ENCODE measurements at places on chromosomes 6 and 20.

DNA sequence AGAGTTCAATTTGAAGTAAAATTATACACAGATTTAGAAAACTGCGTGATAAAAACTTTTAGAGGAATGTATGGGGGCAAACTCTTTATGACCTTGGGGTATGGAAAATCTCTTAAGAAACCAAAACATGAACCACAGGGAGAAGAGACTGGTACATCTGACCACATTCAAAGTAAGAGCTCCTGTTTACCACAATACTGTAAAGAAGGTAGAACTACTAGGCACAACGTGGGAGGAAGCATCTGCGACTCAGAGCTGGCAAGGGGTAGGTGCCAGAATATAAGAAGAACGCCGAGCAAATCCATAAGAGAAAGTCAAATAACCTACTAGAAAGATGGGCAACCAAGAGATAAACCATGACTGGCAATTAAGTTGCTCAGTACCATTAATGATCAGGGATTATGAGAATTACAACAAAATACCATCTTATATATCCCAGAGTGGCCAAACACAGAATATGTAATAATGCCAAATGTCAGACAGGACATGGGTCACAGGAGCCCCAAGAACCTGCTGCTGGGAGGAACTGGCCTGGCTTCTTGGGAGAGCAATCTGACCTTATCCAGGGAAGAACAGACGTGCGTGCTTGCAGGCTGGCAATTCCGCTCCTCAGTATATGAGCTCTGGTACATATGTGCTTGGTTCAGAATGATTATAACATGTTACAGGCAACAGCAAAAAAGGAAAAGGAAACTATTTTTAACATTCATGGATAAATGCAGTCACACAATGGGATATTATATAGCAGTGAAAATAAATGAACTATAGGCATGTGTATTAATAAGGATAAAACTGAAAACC lies 50.2 kb downstream of the INSM1 start:
- no peak for DNase-seq

- peak; percentile 55 for DNase-seq
Measured at GRCh38 chr6:81895511-81896185, 143.2 kb upstream of the TENT5A start.

GRCh38 chr6:10522929-10523573 lies 1.9 kb downstream of the GCNT2 start:
- DNase-seq: peak; percentile 24

DNA sequence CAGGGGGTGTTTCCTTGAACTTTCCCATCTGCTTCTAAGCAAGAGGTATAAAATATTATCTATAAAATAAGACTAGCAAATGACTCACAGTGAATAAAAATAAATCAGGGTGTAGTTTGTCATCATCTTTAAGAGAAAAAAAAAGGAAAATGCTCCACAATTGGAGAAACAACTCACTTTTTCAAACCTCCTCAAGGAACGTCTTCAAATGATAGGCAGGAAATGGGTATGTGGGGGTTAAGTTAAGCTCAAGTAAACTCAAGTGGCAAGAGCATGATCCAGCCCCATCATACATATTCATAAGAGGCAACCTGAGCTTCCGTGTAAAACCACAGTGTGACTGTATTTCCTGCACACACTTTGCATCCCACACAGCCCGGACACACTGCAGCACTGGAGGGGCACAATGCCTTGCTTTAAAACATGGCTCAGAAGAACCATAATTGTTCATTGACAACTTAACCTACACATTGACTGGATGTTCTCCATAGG lies 58.5 kb upstream of the CEP85L start:
- no peak for DNase-seq

GRCh38 chr6:43639984-43640800 lies 4.6 kb downstream of the MAD2L1BP start:
- no peak for DNase-seq

- DNase-seq: no peak
Measured at GRCh38 chr6:154266560-154267099, 90.0 kb downstream of the IPCEF1 start.

- DNase-seq: no peak
Measured at GRCh38 chr6:21893793-21894192, 300.2 kb downstream of the SOX4 start.

GRCh38 chr20:63471981-63472831 lies at the start of gene KCNQ2:
KCNQ2 (minus strand) TSS chr20:63472655; CDS start chr20:63472463, 192 bp downstream.
- DNase-seq: no peak

DNA sequence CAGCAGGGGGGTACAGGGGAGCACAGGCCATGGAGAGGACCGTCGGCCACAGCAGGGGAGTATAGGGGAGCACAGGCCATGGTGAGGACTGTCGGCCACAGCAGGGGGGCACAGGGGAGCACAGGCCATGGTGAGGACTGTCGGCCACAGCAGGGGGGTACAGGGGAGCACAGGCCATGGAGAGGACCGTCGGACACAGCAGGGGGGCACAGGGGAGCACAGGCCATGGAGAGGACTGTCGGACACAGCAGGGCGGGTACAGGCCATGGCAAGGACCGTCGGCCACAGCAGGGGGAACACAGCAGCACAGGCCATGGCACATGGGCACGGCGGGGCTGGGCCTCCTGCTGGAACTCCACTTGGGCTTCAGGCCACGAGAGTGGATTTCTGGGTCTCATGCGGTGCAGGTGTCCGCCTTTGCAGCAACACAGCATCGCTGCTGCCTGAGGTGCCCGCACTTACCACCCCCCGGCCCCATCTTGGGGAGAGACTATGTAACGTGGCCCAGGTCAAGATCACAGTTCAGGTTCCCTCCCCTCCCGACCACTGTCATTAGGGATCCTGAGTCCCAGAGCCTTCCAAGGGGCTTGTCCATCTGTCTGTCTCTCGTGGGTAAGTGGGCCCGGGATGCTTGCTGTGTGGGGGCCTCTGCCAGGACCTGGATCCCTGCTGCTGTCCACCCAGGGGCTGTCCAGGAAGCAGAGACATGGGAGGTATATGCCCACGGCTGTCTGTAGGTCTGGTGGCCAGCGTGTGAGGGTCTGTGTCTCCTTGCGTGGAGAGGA lies 2.5 kb downstream of the NPBWR2 start:
- DNase-seq: no peak

DNA sequence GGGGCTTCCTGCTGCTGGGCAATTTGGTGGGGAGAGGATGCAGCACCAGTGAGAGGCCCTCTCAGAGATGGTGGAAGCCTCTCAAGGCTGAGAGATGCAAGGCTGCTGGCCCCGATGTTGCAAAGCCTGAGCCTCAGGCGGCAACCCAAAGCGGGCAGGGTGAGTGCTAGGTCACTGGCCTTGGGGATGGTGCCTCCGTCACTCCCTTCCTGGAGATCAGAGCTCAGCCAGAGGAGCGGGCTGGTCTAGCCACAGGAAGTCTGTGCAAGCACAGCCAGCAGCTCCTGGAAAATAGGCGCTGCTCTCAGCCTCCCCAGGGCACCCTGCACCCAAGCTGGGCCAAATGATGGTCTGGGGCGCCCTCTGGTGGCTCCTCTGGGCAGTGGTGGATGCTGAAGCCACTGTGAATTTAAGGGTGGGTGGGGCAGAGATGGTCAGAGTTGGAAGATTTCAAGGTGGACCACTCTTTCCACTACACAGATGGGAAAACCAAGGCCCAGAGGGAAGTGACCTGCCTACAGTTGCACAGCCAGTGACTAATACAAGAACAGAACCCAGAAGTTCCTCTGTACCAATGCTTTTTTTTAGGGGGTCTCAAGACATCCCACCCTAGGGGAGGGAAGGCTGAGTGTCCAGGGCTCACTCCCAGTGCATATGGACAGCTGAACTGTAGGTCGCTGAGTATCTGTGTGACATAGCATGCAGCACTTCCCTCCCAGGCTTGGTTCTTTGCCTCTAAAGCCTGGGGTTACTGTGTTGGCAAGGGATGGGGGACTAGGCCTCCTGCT lies 20.8 kb downstream of the C20orf203 start:
- peak; percentile 12 for DNase-seq

DNA sequence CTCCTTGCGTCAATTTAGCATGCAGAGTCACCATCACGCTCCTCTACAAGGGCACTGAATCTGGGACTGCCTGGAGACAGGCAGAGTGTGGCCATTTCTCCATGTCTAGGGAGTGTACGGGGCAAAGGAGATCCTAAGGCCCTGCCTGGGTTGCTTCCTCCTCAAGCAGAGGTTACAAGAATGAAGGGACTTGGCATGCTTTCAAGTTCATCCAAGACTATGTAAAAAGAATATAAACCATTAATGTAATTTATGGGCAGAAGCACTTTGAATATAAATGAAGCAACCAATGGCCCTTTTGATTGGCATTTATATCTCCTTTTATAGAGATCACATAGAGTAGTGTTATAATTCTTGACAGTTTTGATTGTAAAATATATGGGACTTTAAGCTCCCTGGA lies 137.5 kb downstream of the BTBD3 start:
- no peak for DNase-seq

GRCh38 chr6:105890521-105891244 lies 195.5 kb upstream of the PRDM1 start:
- no peak for DNase-seq

GRCh38 chr6:29602564-29603361 lies 17.8 kb downstream of the OR2H2 start:
- no peak for DNase-seq

DNA sequence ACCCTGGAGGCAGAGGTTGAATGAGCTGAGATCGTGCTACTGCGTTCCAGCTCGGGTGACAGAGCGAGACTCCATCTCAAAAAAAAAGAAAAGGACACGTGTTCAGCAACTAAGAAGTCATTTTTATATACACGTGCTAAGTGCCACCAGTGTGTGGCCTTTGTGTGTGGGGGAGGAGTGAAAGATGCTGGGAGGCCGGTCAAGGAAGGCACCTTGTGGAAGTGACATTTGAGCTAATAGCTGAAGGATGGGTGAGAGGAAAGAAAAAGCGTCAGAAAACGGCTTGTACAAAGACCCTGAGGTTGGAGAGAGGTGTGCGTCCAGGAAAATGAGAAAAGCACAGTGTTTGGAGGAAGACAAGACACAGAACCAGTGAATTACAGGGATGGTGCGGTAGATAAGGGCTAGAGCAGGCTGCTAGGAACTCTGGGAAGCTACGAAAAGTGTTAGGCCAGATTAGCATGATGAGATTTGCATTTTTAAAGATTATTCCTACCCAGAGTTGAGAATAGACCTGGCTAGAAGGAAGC lies 11.6 kb downstream of the RREB1 start:
- no peak for DNase-seq

GRCh38 chr6:106724848-106725247 lies 95.5 kb downstream of the QRSL1 start:
- DNase-seq: no peak

DNA sequence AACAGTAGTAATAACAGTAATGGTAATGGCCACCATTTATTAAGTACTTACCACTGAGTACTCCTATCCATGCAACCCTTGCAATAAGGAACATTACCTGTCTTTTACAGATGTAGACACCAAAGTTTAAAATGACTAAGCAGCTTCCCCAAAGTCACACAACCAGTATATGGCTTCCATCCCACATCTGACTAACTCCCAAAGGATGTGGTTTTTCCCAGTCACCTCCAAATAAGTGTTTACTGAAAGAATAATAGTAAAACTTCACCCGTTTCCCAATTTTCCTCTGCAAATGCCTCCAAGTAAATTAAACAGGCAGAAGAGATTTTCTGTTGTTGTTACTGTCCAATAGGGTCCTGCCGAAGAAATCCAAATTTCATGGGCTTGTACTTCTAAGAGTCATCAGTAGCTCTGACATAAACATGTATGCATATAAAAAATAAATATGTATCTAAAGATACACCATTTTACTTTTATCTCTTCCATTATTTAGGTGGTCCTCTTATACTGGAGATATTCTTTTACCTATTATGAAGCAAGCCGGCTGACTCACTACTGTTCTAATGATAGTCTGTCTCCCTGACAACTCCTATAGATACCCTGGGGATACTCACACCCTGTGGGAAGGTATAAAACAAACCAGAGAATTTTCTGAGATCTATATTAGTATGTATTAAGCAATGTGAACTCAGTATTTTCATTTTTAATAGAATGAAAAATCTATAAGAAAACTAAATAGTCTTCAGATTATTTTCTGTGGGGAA lies 77.9 kb upstream of the ID4 start:
- no peak for DNase-seq

DNA sequence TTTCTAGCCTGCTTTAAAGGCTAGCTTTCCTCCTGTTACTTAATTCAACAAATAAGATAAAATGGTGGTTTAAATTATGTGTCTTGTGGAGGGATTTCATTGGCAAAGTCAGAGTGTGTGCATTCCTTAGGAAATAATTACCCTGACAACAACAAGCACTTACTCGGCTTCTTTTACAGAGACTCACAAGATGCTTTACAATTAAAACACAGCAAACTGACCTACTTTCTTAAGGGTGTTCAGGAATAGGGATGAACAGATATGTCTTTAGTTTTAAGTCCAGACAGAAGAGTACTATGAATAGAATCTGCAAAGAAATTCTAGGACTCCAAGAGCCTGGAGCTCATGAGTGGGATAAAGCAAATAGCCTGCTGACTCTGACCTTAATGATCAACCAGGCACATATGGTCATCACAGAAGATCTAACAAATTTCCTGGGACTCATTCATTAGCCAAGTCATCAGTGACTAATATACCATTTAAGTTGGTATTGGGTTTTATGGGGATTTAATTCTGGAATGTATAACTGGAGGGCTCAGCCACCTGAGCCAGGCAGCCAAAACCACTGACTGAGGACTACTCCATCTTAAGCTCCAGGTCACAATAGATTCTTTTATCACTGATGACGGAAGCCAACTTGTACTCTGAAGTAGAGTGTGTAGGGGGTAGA lies 161.8 kb upstream of the RIMS1 start:
- peak; percentile 25 for DNase-seq

DNA sequence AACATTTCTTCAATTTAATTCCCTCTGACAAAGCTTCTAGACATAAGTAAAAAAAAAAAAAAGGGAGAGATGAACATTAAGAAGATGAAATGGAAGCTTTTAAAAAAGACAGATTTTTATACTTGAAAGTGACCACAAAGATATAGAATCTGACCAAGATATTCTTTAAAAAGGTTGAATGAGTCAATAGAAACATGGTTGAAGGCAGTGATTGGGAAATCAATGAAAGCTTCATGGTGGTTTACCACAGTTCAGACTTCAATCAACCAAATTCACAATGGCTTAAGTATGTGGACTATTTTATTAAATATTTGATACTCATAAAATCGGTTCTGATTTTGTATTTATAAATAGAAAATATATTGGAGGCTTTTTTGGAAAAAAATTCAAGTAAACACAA lies 248.4 kb upstream of the HSF2 start:
- DNase-seq: no peak

- no peak for DNase-seq
Measured at GRCh38 chr6:161268531-161269210, 5.2 kb downstream of the AGPAT4 start.

GRCh38 chr6:36980876-36981619 lies 4.9 kb downstream of the MTCH1 start:
- DNase-seq: no peak

- no peak for DNase-seq
Measured at GRCh38 chr6:41186031-41186562, 14.9 kb downstream of the TREML2 start.

DNA sequence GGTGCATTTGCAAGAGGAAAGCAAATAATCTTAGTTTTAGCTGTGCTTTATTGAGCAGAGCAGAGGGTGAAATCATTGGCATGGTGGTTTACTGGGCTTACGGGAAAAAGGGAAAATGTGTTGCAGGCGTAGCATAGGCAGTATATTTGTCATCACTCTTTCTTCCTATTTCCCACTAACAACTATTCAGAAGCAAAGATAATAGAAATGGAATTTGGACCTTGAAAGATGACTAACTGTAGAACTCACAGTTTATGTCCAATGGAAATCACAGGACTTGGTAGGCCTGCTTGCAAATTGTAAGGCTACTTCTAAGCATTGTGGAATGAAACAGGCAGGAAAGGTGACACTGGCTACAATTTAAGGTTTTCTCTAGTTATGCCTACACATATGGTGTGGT lies 611.9 kb upstream of the MAN1A1 start:
- DNase-seq: no peak

GRCh38 chr20:59680852-59681251 lies 76.5 kb downstream of the PHACTR3 start:
- DNase-seq: no peak
